Activated T-helper 1 cell treated with Interleukin-2 at 50 U/mL for 16 hours (primary cell): ENCODE measurements at places on chromosomes 1 and 21.

GRCh38 chr21:25424048-25424447 is 183.2 kb downstream of the MRPL39 start:
- no peak for DNase-seq

GRCh38 chr1:41670217-41670957 is 185.9 kb upstream of the EDN2 start:
- DNase-seq = no peak

GRCh38 chr1:223331301-223331700 is 32.7 kb downstream of the SUSD4 start:
- no peak for DNase-seq

GRCh38 chr1:2229037-2229864 is 1.1 kb downstream of the SKI start:
- no peak for DNase-seq

GRCh38 chr1:54153535-54154439 is 987 bp upstream of the CDCP2 start:
- no peak for DNase-seq
